ENCODE measurements at places on chromosomes 1 and 21. TPM values are rescaled to one million over a fixed set of nuclear protein-coding genes. Genes with fewer than 3 reads are reported as not detected.

SCNM1 gene
- total RNA-seq, result 38.0 TPM

BTG3 gene
- total RNA-seq, result 43.7 TPM

OPTC gene
- not detected for total RNA-seq

PRELP gene
- total RNA-seq, result 1.4 TPM

TMEM63A gene
- 26.4 TPM for total RNA-seq

COL24A1 gene
- 0.27 TPM for total RNA-seq

MAP3K21 gene
- 0.18 TPM for total RNA-seq

OLIG2 gene
- total RNA-seq, result not detected

ANGPTL1 gene
- 6.6 TPM for total RNA-seq

NEXN gene
- 17.6 TPM for total RNA-seq

CELA2B gene
- total RNA-seq, result not detected

MAP1LC3C gene
- 0.09 TPM for total RNA-seq

ORC1 gene
- total RNA-seq, result 12.6 TPM

NUP210L gene
- 0.09 TPM for total RNA-seq

SMCP gene
- total RNA-seq, result not detected

HTR6 gene
- total RNA-seq, result 0.09 TPM

LAD1 gene
- not detected for total RNA-seq

TBX15 gene
- 0.63 TPM for total RNA-seq

RORC gene
- total RNA-seq, result not detected

C1orf115 gene
- total RNA-seq, result not detected

CLEC20A gene
- not detected for total RNA-seq

BCAS2 gene
- total RNA-seq, result 52.5 TPM

SPATA1 gene
- 0.41 TPM for total RNA-seq

ZBTB21 gene
- 15.4 TPM for total RNA-seq

KDM5B gene
- 56.4 TPM for total RNA-seq

GSTM1 gene
- 24.3 TPM for total RNA-seq

XCL2 gene
- not detected for total RNA-seq

All from fibroblast of the aortic adventitia (primary cell).